NCI-H526 treated with DMSO at 0.1 percent for 48 hours (cell line): ENCODE measurements at places on chromosomes 1 and 21.
A peak's percentile ranks its signal among the peaks of the same experiment; 100 is the strongest.

GRCh38 chr1:247330548-247331171 is 1.0 kb downstream of the ZNF496 start:
- no peak for DNase-seq

DNA sequence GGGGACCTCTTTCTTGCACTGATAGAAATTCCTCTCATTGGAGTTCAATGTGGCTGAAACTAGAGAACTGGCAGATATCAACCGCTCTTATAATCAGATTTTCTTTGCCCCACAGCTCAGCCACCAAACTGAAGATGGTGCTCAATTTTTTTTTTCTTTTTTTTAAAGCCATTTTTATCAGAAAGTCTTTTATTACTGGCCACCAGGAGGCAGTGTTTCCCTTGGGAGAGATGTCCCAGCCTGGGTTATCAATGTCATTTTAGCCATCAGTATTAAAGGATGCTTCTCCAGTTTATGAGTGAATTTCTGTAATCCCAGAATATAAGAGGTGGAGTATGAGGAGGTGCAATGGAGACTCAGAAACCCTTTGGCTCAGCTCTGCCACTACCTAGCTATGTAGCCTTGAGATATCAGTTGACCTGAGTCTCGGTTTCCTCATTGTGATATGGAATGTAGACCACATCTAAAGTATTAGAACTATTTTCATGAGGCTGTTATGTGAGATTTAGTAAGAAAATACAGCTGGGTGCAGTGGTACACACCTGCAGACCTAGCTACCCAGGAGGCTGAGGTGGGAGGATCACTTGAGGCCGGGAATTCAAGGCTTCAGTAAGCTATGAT is 27.6 kb downstream of the CD244 start:
- DNase-seq: peak; percentile 21

DNA sequence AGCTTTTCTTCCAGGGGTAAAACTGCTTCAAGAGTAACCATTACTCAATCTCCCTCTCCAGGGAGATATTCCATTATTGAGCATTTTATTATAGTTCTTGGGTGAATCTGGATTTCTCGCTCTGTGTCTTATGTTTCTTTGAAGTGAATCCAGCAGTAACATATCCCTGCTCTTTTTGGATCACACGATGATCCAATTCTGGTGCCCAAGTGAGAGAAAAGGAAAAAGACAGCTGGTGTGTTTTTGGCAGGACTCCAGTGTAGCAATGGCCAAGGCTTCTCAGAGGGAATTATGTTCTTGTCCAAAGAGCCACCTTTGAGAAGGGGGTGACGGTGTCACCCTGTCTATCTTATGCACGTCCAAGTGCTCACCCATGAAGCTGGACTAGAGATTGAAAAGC is 140.3 kb upstream of the ERRFI1 start:
- DNase-seq: no peak

- no peak for DNase-seq
These were observed 2.5 kb upstream of the RRP1 start for GRCh38 chr21:43786807-43787440.

- peak; percentile 10 for DNase-seq
These were observed 176.3 kb upstream of the ZNHIT6 start for GRCh38 chr1:85884372-85885035.

GRCh38 chr1:219924342-219924741 is 4.0 kb downstream of the SLC30A10 start:
- DNase-seq: no peak

- no peak for DNase-seq
These were observed 9.9 kb downstream of the TOR3A start for GRCh38 chr1:179091691-179092165.

DNA sequence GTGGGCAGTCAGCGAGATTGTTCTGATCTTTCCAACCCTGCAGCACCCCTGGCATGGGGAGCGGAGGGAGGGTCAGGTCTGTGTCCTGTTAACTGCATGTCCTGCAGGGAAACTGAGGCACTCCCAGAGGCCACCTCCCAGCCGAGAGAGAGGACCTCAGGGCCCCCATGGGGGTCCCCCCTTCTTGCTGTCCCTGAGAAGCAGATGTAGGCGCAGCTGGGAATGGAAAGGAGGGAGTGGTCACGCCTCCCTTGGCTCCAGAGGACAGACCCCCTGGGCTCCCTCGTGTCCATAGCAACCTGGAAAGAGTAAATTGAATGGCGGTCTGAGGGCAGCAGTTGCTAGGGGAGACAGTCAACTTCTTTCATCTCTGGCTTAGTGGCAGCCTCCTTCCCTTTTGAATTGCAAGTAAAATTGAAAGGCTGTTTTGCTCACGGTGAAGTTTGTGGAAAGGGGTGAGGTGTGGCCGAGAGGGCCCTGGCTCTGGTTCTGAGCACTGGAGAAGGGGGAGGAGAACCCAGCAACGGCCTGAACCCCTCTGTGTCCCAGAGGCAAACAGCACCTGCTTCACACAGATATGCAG is 4.9 kb downstream of the CROCC start:
- no peak for DNase-seq

DNA sequence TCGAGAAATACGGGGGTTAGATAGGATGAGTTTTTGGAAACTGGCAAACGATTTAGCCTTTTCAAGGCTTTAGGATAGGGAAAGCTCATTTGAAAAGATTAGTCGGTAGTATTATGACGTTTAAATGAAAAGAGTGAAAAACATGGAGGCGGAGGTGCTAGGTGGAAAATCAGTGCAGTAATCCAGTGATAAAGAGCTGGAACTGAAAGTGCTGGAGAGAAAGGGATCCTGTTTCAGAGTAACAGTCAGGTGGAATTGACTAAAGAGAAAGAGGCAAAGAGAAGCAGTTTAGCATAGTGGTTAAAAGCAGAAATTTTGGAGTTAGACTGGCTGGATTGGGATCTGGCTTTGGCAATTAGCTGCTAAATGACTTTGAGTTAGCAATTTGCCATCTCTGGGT is 945 bp downstream of the WDR3 start:
- DNase-seq: no peak

GRCh38 chr1:205580140-205580922 is 51.5 kb downstream of the ELK4 start:
- DNase-seq: no peak

DNA sequence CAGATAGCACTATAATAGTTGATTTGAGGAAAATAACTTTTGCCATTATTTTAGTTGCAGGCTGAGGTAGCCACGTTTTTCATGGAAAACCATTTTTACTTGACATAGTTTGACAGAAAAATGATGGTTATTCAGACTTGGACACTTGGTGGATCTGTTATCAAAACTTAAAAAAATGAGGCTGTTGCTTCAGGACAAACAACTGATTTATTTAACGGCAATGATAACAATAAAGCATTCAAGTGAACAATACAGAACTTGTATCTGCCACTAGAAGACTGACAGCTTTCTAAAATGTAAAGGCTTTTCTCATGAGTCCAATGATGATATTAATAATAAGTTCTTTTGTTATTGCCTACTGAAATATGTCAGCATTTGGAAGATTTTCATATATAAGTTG is 322.9 kb downstream of the BRINP3 start:
- DNase-seq: no peak

DNA sequence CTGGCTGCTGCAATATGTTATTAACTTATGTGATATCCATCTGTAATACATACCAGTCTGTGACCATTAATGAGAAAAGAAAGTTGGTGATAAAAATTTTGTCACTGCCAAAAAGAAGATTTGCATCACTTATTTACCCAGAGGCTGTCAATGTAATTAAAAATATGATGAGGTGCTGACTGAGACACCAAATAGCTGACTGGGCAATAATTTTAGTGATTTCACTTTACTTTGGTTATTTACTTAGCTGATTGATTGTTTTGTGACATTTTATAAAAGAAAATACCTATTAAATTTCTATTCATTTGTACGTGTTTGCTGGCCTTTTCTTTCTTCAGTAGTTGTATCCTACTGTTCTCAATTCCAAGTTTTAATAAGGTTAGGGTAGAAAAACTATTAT is 139.2 kb downstream of the HLX start:
- no peak for DNase-seq

DNA sequence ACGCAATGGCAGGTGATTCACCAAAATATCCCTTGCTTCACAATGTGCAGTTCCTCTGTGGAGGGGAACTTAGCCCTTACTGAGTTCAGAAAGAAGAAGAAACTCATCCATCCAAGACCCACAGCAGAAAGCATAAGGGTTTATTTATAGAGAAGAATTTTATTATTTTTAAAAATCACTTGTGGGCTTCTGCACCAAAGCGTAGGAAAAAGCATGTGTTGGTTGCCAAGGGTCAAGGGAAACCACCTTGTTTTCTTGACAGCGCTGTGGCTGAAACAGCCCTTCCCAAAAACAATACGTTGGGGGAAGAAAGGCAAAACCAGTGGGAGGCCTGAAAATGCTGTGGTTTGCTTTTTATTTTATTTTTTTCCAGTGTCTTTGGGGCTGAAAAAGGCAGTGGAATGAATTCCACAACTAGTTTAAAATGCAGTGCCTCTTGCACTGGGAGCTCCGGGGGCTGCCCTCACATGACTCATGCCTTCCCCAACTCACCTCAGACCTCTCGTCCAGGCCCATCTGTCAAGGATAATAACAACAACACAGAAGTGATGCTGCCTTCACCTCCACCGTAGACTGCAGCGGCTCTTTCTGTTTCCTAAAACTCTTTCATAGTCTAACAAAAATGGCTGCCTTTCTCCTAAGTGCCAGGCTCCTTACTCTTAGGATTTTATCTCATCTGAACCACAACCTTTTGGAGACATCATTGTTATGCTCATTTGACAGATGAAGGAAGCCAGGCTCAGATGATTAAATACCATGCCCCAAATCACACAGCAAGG is 224.2 kb upstream of the JUN start:
- DNase-seq: no peak

GRCh38 chr1:229645324-229645993 is 19.4 kb downstream of the URB2 start:
- DNase-seq: no peak

- no peak for DNase-seq
These were observed 18.4 kb upstream of the CLSPN start for GRCh38 chr1:35788139-35788538.

DNA sequence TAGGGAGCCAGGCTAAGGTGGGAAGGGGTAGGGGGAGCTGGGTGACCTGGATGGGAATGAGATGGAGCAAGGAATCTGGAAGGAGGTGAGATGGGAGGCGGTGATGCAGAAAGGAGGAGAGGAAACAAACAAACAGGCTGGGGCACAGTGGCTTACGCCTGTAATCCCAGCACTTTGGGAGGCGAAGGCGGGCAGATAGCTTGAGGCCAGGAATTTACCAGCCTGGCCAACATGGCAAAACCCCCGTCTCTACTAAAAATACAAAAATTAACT is 10.8 kb downstream of the CRABP2 start:
- no peak for DNase-seq

- DNase-seq: peak; percentile 21
These were observed 4.5 kb upstream of the DDR2 start for GRCh38 chr1:162627662-162628296.

- DNase-seq: no peak
These were observed 167.7 kb downstream of the RUNX1 start for GRCh38 chr21:34881421-34881820.

DNA sequence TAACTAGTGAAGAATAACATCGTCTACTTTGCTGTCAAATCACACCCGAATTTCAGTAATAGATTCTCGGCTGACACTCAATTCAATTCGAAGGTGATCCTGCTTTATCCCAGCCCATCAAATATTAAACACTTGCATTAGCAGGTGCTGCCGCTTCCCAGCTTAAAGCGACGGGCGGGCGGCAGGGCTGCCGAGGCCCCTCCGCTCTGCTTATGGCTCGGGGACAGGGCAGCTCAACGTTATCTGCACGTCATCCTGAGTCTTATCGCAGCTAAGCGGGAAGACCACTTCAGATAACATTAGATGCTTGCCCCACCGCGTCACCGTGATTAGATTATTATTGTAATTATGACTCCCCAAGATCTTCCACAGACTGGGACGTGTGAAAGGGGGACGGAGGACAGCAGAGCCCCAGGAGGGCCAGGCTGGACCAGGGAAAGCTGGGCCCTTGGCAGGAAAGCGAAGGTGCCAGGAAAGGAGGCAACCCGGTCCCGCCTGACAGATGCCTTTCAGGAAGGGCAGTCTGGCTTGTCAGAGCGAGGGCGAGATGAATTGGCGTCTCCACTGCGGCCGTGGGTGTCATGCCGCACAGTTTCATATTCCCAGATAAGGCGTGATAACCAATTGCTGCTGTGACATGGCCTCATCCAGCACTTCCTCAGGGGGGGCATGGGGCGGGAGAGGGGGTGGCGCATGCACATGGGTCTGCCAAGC is 37.0 kb downstream of the DMAP1 start:
- no peak for DNase-seq

DNA sequence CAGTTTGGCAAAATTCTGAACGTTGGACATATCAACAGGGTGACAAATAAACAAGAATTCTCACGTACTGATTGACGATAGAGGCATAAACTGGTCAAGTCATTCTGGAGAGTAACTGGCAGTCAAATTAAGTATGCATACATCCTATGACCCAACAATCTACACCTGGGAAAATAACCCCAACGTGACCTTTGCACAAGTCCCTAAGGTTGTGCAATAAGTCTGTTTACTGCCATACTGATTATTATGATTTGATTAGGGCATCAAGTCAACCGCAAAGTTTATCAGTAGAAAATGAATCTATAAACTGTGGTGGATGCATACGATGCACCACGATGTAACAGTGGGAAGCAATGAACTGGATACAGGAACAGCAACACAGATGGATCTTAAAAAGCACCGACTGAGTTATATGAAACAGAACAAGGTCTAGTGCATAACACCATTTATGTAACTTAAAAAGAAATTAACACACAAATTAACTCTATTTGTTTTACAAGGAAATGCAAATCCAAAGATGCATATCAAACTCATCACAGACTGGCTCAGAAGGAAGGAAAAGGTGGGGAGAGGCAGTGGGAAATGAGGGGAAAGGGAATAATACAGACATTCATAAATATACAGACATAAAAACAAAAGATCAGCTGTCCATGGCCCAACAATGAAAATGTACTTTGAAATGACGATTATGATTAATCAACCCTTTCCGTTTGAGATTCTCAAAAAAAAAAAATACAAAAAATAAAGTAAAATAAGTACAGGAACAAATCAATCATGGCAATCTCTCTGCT is 41.0 kb upstream of the SEC16B start:
- peak; percentile 43 for DNase-seq

GRCh38 chr1:64838486-64838885 is 93.6 kb downstream of the RAVER2 start:
- no peak for DNase-seq

DNA sequence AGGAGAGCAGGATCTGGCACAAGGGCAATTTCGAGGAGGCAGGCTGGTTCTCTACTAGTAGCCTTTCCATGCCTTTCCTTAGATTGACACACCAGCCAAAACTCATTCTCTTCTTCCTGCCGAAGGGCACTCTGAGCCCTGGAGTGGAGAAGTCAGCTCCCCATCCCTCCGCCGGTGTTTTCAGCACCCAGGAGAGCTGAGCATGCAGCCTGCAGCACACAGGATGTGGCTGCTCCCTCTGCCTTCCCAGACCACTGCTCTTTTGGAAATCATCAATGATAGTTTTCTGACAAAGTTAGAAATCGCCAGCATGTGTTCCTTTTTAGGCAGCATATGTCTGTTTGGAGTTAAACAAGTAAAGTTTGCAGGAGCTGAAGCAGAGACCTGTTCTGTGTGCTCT is 11.7 kb downstream of the RNU5D-1 start:
- DNase-seq: no peak

- no peak for DNase-seq
These were observed at the start of gene TCEA3 for GRCh38 chr1:23424293-23425192. Gene TCEA3, minus strand, starts transcription at chr1:23424748. Its CDS starts 115 bp downstream, at chr1:23424633.
